ENCODE measurements at places on chromosomes 2 and 18.

DNA sequence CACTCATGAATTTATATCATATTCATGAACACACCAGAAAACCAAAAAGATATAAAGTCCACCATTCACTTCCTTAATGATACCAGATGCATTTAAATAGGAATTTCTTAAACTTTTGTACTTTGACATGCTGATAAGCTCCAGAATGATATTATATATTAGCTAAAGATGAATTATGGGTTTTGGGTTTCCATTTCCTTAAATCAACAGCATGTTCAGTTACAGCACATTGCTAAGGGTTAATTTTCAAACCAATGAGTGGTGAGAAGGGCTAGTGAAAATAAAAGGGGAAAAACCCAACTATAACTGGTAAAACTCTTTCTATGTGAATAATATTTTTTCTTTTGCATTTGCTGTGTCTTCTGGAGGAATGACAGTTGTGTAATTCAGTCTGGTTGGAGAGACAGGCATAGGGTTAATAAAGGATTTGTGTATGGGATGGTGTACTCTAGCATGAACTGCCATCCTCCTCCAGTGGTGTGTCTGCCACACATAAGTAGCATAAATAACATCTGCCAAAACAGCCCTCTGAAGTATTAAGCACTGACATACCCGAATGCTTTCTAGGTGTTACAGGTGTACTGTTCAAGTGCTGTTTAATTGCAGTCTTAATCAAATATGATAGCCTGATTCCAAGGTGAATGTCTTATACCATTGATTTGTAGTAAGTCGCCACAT is 19.3 kb upstream of the CPS1 start:
- DNase-seq, result no peak

DNA sequence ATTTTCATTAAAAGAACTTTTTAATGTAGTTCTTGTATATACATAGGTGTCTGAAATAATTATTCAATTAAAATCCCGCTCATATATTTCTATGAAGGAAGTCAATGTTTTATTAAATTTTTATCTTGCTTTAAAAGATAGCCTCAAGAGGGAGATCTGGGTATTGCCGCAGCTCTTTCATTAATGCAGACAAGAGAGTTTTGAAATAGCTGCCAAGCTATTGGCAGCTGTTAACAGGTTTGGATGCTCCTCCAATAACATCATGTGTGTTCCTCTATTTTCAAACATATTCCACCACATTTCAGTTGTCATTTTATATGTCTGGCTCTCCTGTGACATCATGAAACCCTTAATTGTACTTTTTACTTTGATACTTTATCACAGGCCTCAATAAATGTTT is 12.9 kb upstream of the NT5C1B start:
- no peak for DNase-seq

DNA sequence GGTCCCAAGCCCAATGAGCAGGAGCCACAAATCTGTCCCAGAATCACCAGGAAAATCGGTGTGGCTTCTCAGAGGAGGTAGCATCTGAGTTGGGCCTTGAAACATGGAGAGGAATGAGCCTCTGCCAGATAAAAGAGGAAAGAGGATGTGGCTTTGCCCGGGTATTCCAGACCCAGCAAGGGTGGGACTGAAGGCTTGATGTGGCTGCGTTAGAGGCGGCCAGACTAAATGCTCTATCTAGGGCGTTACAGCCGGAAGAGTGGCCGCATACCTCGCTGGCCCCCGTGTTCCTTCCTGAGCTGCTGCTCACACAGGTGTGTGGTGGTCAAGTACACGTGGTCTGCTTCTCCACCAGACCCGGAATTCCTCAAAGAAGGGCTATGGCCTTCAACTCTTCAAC is 33.9 kb upstream of the POMC start:
- DNase-seq, result no peak

DNA sequence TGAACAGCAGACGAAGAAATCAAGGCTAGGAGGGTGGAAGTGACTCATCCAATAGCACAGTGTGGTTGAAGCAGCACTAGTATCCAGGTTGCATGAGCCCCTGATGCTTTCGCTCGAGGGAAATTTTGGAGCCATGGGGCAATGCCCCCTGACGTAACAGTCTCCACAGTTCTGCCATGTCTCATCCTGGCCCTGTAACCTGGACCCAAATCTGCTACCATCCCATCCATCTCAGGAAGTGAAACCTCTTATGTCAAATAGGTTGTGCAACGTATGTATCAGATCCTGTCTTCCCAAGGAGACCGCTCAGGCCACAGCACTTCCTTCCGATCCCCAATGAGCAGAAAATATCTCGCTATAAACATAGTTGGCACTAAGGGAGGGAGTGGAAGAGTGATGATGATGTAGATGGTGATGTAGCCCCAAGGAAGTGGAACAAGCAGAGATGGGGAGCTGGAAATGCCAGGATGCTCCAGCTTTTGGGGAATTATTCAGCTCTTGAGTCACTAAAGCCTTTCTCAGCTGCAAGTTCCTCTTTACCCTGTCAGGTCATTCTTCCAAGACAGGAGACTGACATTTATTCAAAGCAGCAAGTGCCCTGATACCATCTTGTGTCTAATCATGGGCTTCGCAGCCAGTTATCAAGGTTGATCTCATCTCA is 3.0 kb upstream of the IL1B start:
- peak; percentile 19 for DNase-seq

GRCh38 chr18:55811925-55812324 is 223.9 kb upstream of the TCF4 start:
- DNase-seq, result no peak

DNA sequence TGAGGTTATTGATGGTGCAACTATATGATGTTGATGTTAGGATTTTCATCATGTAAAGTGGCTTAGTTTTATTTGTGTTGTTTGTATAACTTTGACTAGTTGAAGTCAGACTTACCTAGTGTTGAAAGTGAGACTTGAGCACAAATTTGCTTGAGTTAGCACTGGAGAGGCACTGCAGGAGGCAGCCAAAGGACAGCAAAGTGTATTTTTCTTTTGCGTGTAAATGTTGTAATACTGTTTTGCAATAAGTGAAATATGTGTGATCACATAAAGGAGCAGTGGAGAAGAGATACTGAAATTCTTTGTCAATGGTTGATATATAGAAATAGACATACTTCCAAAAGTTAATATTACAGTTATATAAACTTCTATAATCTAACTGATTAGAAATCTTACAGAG is 332.0 kb upstream of the RAB12 start:
- DNase-seq, result no peak

GRCh38 chr2:28652217-28652616 is 99.4 kb upstream of the PPP1CB start:
- no peak for DNase-seq

- DNase-seq, result no peak
These were observed 35.4 kb downstream of the ANKRD29 start for GRCh38 chr18:23627321-23627720.

GRCh38 chr2:238954841-238955591 is 107.1 kb downstream of the TWIST2 start:
- DNase-seq, result no peak

GRCh38 chr2:95225658-95226057 is 18.3 kb downstream of the ZNF892 start:
- DNase-seq, result no peak

DNA sequence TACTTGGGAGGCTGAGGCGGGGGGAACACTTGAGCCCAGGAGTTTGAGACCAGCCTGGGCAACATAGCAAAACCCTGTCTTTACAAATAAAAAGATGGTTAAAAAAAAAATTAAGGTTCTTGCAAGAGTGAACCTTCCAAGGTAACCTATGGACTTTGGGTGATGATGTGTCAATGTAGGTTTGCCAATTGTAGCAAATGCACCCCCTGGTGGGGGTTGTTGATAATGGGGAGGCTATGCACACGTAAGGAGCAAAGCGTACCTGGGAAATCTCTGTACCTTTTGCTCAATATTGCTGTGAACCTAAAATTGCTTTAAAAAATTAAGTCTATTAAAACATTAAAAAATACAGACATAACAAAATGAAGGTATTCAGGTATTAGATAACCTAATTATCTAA is 70.4 kb downstream of the CWC22 start:
- DNase-seq, result peak; percentile 87

GRCh38 chr2:143906850-143907249 is 613.1 kb downstream of the ZEB2 start:
- DNase-seq, result no peak

Measured in endodermal cell (in vitro differentiated cells).